ENCODE measurements at places on chromosomes 1 and 21.

DNA sequence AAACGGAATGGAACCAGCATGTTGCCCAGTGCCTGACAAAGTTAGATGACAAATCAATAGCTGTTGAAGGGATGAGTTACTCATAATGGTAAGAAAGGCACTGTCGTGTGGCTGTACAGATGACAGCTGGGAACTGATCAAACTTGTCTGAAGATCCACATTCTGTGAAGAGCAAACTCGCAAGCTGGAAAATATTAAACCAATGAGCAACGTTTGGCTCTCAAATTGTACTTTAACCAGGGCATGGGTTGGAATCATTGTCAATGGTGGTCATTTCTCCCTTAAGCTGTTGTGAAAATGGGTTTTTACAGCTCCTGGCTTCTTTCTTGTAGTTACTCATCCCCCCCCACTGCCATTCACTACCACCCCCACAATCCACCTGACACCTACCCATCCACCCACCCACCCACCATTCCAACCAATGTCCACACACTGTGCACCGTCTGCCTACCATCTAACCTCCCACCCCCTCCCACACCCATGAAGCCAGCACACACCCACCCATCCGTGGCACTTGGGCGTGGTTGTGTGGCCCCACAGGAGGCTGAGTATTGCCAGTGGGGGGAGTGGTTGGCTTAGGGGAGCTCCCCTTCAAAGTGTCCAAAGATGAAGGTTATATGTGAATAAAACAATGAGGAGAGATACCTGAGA lies 46.7 kb downstream of the CLDN14 start:
- DNase-seq: no peak

DNA sequence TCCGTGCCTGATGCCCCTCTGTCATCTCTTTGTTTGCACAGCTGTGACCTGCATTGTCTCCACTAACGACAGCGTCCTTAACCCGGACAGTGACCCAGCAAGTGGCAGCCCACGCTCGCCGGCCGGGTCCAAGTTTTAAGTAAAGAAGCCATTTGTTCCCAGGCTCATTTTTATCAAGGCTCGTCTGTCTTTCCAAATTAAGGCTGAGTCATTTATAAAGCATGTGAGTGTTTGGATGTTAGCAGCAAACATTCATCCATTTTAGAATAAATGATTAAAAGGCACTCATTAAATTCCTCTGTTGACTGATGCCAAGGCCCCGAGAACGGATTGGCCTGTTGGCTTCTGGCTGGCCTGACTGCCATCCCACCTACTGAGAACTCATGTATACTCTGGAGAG lies 514.5 kb downstream of the NPHP4 start:
- no peak for DNase-seq

DNA sequence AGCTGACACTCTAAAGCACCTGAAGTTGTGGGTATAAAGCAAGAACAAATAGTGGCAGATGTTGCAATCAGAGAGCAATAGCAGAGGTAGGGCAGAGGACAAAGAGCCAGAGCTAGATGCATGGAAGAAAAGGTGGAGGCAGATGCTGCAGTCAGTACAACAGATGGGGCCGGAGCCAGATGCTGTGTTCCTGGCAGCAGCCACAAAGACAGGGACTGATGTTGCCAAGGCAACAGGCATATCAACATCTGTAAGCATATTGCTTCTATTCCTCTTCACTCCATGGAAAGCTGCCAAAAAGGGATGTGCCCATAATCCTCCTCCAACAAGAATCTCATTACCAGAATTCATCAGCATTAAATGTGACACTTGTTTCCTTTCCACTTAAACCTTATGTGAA lies 108.0 kb downstream of the TNNI3K start:
- DNase-seq: no peak

GRCh38 chr1:62265956-62266935 lies 53.0 kb downstream of the KANK4 start:
- no peak for DNase-seq

- no peak for DNase-seq
Observed at GRCh38 chr1:153133743-153134142, 16.9 kb downstream of the SPRR2G start.

- DNase-seq: no peak
Observed at GRCh38 chr1:151584278-151584677, 27.6 kb upstream of the SNX27 start.

GRCh38 chr1:81305997-81306452 lies 494.7 kb upstream of the ADGRL2 start:
- no peak for DNase-seq

- DNase-seq: peak; percentile 52
Observed at GRCh38 chr1:156489166-156489934, 11.2 kb downstream of the MEF2D start.

DNA sequence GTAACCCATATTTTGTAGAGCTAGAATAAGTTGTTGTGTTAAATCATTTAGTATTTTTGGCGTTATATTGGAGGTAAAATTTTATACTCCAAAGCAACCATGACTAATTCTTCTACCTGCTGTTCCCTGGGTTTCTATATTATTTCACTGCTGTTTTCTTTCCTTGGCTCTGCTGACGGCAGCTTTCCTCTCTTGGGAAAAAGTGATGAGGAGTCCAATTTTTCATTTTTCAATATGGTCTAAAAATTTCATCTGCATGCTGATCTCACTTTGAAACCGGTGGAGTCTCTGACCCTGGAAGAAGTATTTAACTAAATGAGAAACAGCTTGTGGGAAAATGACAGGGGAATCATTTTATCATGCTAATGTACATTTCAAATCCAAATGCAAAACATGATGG lies 110.2 kb downstream of the IFI44 start:
- no peak for DNase-seq

- DNase-seq: no peak
Observed at GRCh38 chr1:204731509-204731908, 46.0 kb upstream of the LRRN2 start.

DNA sequence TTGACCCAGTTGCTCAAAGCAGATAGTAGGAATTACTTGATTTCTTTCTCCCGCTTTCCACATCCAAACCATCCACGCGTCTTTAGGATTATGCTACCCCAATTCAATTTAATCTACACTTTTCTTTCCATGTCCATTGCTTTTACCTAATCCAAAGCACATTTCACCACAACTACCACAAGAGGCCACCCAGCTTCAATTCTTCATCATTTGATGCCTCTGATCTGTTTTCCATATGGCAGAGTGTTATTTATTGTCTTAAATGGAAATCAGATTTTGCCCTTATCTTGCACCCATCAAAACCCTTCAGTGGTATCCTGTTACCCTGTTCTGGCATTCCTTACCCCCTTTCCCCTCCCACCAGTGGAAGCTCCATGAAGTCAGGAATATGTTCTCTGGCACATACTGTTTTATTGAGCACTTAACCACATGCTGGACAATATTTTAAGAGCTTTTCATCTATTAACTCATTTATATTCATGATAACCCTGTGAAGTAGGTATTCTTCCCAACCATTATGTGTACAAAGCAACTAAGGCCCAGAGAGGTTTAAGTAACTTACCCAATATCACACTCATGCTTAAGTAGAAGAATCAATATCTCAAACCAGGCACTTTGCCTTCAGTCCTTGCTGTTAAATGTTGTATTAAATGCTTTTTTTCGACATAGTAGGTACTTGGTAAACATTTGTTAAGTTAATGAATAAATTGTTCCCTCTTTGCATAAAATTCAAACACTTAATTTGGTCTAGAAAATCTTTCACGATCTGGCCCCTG lies 34.6 kb downstream of the CLIC4 start:
- no peak for DNase-seq

All from stimulated activated CD4-positive, alpha-beta T cell treated with anti-CD3 and anti-CD28 coated beads, TNF-alpha, amount 100 ng/mL, for 4 hours (primary cell).